Central memory CD4-positive, alpha-beta T cell (primary cell): ENCODE measurements at places on chromosomes 12 and 14.

- DNase-seq, result no peak
Observed at GRCh38 chr14:93978735-93979134, 2.4 kb upstream of the ASB2 start.

DNA sequence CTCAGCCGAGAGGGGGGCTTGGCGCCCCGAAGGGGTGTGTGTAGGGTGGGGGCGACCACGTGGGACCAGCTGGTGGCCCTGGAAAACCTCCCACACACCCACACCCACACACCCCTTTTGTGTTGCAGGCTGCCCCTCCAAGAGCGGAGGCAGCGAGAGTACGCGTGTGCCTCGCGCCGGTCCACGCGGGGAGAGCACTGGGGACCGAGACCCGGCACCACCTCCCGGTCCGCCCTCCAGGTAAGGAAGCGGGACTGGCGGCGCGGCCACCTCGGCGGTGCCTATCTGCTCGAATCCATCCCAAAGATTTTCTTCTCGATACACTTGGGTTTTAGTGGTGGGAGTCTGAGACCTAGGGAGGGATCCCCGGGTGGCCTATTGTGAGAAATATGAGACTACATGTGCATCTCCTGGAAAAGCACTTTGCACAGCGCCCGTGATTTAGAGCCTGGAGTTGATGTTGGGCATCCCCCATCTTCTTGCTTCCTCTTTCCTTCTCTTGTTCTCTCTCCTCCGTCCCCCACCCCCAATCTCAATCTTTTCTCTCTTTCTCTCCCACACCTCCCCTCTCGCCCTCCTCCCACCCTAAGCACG lies 393 bp downstream of the SYT1 start:
- no peak for DNase-seq

DNA sequence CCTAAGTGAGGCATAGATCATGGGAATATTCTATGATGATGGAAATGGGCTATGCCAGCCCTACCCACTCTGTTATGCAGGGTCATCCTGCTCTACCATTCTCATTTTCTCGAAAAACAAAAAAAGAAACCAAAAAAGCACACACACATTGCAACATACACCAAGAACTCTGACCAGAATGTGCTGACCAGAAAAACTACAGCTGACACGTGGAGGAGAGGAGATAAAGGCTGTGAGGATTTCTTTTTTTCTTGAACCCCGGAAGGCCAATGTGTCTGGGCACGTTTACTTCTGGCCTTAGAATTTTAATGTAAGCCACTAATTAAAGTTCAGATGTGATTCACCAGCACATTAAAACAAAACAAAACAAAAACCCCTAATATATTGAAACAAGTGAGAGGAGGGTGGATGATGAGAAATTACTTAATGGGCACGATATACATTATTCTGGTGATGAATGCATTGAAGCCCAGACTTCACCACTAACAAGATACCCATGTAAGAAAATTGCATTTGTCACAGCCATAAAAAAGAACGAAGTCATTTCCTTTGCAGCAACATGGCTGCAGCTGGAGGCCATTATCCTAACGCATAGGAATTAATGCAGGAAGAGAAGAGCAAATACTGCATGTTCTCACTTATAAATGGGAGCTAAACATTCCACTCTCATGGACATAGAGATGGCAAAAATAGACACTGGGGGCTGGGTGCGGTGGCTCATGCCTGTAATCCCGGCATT lies 66.3 kb upstream of the PLEKHG3 start:
- no peak for DNase-seq

- no peak for DNase-seq
Observed at GRCh38 chr14:60862283-60862682, 118.6 kb downstream of the TRMT5 start.

DNA sequence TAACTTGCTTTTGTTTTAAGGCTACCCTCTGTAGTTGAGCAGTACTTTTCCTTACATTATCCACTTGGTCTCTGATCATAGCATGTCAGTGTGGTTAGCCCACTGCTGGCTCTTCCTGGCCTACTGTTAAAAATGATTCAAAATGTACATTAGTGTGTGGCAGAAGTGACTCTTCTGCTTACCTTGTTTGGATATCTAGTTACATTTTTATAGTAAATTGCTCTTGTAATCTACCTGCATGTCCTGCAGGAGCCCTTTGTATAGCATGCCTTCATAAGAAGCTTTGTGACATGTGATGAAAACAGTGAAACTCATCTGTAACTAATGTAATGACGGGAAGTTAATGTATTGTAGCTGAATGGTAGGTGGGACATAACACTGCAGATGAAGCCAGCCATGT lies 8.1 kb downstream of the SPATS2 start:
- DNase-seq, result no peak

DNA sequence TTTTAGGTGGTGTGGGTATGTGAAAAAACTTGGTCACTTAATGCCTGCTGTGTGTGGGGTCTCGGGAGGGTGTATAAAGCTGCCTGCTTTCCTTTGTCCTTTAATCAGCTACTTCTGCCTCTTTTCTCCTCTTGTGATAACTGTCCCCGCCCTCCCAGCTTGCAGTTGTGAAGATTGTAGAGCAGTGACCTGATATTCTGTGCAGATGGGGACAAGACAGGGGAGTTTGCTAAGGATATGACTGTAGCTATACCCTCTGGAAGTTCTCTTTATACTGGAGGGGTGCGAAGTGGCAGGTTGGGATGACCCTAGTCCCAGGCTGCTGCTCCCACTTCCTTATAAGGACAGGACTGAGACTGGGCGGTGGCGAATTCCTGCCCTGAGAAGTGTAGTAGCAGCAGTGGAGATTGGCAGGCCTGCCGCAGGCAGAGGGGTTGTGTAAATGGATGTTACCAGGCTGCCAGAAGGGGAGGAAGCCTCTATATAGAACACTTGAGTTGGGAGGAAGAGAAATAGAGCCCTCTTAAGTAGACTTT lies 835 bp downstream of the MYL6 start:
- DNase-seq, result no peak

GRCh38 chr14:77869340-77869739 lies 69.4 kb downstream of the ADCK1 start:
- no peak for DNase-seq

- no peak for DNase-seq
Observed at GRCh38 chr12:89729946-89730459, 21.4 kb upstream of the ATP2B1 start.

GRCh38 chr12:88895634-88896033 lies 315.4 kb upstream of the KITLG start:
- DNase-seq, result no peak

- peak; percentile 56 for DNase-seq
Observed at GRCh38 chr12:68159681-68160304, at the start of gene IFNG. Gene IFNG (minus strand): TSS chr12:68159740. CDS start chr12:68159615, 125 bp downstream.

DNA sequence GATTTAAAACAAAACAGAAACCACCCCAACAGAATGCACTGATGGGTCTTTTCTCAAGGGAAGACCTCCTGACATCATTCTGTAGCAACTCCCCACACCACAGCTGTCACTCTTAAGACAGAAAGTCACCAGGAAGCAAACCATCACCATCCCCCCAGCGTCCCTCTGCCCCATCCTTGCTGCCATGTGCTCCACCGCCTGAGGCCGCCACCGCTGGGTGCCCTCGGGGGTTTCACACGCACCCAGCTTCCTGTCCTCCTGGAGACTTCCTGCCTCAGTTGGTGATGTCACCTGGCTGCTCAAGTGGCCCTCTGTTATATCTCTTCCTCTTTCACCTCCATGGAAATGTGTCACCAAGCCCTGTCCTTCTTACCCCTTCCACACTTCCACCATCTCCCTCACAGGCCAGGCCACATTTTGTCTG lies 71.4 kb upstream of the GPR68 start:
- DNase-seq, result peak; percentile 92

DNA sequence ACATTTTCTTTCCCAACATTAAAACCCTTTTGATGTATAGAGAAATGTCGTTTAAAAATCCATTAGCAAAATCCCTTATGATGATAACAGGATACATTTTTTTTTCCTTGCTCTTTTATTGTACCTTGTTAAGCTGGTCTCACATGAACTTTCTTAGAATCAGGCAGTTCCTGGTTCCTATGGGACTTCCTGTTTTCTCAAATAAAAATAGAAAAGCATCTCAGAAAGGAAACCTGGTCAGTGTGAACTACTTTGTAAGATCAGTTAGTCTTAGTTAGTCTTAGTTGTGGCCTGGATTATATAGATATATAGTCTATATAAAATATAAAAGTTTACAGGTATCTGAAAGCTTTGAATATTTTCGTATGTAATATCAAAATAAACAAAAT lies 40.3 kb downstream of the LEMD3 start:
- no peak for DNase-seq

GRCh38 chr14:25103820-25104219 lies 53.9 kb upstream of the STXBP6 start:
- DNase-seq, result no peak

- DNase-seq, result no peak
Observed at GRCh38 chr12:4275016-4275869, 1.7 kb downstream of the CCND2 start.

- DNase-seq, result no peak
Observed at GRCh38 chr14:74213907-74214803, 25.1 kb upstream of the VSX2 start.
